ELR (cell line): ENCODE measurements at places on chromosomes 7 and 10.
A peak's percentile ranks its signal among the peaks of the same experiment; 100 is the strongest.

- no peak for DNase-seq
Observed at GRCh38 chr10:70675496-70676161, 3.3 kb downstream of the ADAMTS14 start.

GRCh38 chr10:11871466-11871865 is 48.3 kb downstream of the PROSER2 start:
- no peak for DNase-seq

GRCh38 chr10:33263453-33263852 is 71.0 kb downstream of the NRP1 start:
- DNase-seq, result peak; percentile 78

DNA sequence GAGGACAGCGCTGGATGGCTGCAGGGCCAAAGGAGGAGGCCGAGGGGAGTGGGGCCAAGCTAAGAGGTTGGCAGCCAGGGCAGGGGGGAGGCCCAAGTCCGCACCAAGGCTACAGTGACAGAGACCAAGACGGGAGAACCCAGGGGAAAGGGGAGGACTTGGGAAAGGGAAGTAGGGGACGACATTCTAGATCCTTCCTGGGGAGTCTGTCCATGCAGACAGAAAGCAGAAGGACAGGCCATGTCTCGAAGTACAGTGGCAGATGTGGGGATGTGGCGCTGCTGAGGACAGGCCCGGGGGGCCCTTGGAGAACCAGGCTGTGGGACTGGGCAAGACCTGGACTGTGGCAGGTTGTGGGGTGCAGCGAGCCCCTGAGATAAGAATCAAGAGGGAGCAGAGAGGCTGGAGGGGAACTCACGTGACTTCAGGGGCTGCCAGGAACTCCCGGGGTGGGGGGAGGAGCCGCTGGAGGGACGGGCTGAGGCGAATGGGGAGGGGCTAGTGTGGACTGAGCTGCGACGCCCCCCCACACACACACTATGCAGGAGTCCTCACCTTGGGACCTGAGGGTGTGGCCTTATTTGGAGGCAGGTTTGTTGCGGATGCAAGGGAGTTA is 68.5 kb upstream of the TNRC18 start:
- no peak for DNase-seq

DNA sequence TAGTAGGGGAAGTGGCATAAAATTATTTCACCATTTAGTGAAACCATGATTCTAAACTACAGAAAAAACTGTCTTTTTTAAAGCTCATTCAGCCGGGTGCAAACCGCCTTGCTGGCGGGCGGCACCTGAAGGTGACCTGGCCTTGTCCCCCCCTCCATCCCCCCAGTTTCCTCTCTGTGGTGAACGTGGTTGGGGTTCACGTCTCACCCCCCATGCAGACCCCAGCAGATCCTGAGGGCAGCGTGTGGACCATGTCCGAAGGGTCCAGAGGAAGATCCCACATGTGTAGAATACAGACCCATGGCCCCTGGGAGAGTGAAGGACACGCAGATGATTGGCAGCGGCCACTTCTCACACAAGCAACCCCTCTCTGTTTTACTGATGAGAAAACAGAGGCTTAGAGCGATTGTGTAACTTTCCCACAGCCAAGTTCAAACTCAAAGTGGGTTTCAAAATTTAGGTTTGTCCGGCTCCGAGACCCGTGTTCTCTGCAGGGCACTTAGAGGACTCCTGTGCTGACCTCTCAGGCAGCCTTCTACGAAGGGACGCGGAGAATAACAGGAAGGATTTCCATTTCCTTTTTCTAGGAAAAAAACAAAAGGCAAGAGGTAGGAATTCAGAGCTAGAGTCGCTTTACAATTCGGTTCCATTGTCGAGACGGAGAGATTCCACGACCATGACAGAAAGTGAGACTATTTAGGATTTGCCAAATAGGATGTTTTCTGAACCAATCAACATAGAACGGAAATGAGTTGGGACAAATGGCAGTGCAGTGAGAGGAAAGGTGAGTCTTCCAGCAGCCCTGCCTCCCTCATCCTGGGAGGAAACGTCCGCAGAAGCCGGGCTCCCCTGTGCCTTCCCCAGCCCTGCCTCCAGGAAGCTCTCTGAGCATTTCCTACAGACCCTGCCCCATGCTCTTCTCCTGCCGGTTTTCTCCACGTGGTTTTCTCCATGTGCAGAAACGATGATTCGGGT is 67.6 kb upstream of the PITRM1 start:
- no peak for DNase-seq

DNA sequence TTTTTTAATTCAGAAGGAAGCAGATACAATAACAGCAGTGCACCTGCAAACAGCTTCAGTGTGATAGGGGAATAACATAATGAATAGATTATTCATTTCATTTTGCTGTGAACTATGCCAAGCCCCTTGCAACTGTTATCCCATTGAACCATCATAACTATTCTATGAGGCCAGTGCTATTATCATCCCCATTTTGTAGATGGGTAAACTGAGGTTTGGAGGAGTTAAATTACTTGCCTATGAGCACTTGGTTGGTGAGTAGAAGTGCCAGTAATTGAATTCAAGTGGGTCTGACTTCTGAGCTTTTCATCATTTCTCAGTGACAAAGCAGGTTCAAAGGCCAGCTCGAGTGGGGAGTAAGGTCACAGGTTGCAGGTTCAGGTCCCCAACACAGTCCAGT is 16.8 kb upstream of the XPNPEP1 start:
- no peak for DNase-seq

DNA sequence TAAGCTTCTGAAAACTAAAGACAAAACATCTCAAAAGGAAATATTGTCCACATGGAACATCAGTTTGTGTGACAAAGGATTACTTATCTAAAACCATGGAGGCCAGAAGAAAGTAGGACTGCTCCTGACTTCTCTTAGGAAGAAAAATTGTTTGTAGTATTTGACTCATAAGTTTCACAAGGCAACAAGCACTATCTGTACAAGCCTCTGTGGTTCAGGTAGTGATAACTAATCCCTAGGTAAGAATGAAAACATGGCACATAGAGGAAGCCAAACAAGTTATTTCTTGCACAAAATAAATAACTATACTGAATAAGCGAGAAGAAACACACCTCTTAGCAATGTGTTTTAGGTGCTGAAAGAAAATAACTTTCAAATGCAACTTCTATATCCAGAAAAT is 30.3 kb downstream of the TFPI2 start:
- DNase-seq, result no peak

DNA sequence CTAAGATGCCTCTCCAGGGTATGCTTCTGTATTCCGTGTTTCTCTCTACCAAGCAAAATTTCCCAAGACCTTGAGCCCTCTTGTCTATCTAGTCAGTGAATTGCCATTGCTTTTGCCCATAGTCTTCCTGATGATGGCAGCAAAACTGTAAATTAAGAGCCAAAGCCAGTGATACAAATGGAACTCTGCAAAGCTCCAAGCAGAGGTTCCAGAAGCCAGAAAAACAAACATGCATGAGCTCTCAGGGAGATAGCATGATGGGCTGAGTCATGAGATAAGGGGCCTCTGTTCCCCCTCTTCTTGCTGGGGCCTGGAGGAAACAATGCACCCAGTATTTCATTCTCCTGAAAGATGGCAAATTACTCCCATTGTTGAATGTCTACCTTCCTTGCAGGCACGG is 24.7 kb downstream of the LSMEM1 start:
- no peak for DNase-seq

GRCh38 chr10:83955406-83955805 is 183.9 kb upstream of the GHITM start:
- no peak for DNase-seq

- no peak for DNase-seq
Observed at GRCh38 chr10:77393821-77394501, 243.6 kb downstream of the KCNMA1 start.

DNA sequence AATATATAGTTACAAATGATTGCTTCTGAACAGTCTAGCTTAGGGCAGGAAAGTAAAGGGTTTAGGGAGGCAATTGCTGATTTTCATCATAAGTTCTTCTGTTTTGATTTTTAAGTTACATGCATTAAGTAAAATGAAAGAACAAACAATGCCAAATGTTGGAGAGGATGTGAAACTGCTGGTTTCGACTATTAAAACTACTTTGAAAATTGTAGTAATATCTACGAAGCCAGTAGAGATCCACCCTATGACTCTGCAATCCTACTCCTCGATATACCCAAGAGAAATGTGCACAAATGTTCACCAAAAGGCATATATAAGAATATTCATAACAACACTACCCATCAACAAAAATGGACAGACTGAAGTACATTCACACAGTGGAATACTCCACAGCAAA is 24.3 kb downstream of the PDZD8 start:
- DNase-seq, result no peak

GRCh38 chr10:126052171-126052570 is 155.8 kb downstream of the FANK1 start:
- DNase-seq, result no peak

DNA sequence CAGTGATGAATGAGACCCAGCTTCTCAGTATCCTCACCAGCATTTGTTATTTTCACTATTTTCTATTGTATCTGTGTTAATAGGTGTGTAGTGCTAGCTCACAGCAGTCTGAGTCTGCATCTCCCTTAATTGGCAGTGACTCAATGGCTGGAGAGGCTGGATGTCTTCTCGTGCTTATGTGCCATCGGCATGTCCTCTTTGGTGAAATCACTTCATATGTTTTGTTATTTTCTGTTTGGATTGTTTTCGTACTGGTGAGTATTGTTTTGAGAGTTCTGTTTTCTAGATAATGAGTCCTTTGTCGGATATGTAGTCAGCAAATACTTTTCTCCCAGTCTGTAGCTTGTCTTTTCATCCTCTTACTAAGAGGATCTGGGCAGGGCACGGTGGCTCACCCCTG is 66.1 kb downstream of the AMZ1 start:
- DNase-seq, result no peak

GRCh38 chr10:121457729-121458128 is 140.5 kb downstream of the FGFR2 start:
- no peak for DNase-seq

- DNase-seq, result no peak
Observed at GRCh38 chr10:80186364-80187012, 18.8 kb downstream of the ANXA11 start.

DNA sequence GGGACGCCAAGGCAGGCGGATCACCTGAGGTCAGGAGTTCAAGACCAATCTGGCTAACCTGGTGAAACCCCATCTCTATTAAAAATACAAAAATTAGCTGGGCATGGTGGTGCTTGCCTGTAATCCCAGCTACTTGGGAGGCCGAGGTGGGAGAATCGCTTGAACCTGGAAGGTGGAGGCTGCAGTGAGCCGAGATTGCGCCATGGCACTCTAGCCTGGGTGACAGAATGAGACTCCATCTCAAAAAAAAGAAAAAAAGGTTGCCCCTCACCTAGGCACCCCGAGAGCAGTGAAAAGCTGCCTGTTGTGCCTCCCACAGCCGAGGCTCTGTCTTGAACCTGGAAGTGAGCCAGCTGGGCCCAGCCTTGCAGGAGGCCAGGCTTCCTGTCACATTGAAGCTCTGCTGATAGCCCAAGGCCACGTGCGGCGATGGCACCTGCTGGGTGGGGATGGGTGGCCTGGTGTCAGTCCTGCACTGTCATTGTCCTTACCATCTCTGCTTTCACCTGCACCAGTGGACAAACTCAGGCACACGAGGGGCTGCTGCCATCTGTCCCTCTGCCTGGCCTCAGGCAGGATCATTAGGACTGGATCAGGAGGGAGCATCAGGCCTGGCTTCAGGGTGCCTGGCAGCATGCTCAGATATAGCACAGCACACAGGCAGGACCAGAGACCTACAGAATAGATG is 37.8 kb downstream of the DNAJB12 start:
- no peak for DNase-seq

- DNase-seq, result no peak
Observed at GRCh38 chr7:156865493-156865892, 27.5 kb downstream of the LMBR1 start.

- DNase-seq, result peak; percentile 3
Observed at GRCh38 chr10:62900829-62901571, 84.8 kb upstream of the EGR2 start.

DNA sequence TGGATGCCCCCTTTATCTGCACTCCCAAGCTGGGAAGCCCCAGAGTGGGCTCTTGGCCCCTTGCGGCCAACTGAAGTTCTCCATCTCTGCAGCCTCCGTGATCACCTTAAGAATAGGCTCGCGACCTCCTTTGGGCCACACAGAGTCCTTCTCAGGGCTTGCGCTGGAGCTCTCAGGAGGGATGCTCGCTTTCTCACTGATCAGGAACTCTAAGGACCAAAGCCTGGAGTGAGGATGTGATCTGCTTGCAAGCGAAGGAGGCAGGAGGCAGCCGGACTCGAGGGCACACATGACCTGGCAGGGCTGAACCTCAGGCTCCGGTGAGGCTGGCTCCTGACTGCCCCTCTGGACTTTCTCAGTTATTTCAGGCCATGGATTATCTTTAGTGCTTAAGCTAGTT is 192.1 kb upstream of the MKI67 start:
- no peak for DNase-seq

DNA sequence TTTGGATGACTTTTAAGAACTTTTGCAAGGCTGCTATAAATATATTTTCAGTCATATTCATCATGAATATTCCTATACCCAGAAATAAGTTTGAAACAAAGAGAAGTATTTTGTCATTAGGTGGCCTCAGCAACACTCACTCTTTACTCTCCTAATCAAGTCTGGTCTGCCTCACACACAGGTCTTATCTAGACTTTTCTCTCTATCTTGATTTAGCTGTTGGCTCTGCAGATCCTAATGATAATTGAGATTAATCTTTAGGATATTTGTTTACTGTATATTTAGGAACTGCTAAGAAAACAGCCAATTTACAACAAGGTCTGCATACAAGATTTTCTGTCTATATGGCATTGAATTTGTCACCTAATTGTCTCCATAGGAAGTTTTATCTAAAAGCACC is 297.6 kb downstream of the PTEN start:
- DNase-seq, result no peak

- DNase-seq, result no peak
Observed at GRCh38 chr7:130409067-130409711, 28.9 kb downstream of the CPA1 start.

DNA sequence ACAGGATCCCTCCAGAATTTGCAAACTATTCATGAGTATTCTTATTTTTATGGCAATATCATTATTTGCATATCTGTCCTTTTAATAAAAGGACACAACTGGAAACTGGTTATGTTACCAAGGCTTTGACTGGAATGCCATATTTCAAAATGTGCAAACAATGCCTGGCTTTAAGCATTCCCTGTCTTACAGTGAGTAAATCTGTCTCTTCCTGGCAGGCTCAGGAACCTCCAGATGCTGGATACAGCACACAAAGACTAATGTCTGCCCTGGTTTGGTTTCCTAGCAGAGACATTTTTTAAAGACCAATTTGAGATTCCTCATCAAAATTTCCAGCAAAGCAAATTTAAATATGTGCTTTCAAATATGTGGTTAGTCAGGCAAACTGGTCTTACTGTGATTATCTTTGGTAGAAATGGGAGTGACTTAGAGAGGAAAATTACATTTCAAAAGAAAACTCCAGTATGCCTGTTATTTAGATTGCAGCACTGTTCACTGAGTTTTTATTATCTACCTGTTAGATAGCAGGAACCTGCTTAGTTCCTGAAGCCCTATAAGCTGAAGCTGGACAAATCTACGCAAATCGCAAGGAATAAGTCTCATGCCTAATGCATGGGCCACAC is 31.3 kb downstream of the RNF216 start:
- DNase-seq, result no peak
